ENCODE measurements at places on chromosomes 3 and 15. TPM values are rescaled to one million over a fixed set of nuclear protein-coding genes. Genes with fewer than 3 reads are reported as not detected.

- DNase-seq = no peak
Observed at GRCh38 chr3:64728994-64729393, 41.2 kb upstream of the ADAMTS9 start.

- no peak for DNase-seq
Observed at GRCh38 chr3:46297658-46298423, 55.6 kb downstream of the CCR3 start.

DNA sequence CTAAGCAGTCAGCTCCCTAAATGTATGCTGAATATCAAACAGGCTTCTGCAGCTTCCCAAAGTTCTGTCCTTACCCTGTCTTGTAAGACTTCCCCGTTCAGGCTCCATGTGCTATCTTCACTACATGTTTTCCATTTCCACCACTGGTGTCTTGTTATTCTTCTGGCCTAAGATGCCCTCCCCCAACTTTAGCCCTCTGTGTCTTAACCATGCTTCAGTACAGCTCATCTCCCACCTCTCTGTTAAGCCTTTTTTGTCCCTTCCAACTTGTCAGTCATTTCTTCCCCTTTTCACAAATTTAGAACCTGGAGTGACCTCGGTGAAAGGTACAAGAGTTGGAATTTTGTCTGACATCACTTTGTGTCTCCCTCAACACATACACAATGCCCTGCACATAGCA lies 151.7 kb upstream of the TBL1XR1 start:
- no peak for DNase-seq

DNA sequence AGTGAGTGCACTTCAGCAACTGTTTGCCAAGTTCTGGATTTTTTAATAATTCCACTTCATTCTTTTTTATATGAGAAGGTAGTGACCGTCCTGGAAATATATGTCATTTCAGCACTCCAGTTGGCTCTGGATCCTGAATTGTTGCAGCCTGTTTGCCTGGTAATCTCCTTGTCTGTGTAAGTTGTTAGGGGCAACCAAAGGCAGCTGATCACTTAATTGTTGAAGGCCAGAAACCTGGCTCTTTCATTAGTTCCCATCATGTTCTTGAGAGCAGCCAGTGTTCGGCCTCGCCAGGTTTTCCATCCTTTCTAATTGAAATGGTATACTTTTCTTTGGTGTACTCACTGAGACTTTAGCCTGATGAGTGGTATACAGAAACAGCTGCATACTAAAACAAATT lies 168.6 kb downstream of the SOX2 start:
- no peak for DNase-seq

DNA sequence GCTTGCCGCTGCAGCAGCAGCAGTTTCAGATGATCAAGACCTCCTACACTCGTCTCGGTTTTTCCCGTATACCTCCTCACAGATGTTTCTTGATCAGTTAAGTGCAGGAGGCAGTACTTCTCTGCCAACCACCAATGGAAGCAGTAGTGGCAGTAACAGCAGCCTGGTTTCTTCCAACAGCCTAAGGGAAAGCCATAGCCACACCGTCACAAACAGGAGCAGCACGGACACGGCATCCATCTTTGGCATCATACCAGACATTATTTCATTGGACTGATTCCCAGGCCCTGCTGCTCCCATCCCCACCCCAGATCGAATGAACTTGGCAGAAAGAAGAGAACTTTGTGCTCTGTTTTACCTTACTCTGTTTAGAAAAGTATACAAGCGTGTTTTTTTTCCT lies 17.6 kb downstream of the CALML4 start:
- DNase-seq = no peak

GRCh38 chr3:81352867-81353266 lies 408.6 kb downstream of the GBE1 start:
- DNase-seq = no peak

The ATP13A5 gene
- not detected for polyA plus RNA-seq

DNA sequence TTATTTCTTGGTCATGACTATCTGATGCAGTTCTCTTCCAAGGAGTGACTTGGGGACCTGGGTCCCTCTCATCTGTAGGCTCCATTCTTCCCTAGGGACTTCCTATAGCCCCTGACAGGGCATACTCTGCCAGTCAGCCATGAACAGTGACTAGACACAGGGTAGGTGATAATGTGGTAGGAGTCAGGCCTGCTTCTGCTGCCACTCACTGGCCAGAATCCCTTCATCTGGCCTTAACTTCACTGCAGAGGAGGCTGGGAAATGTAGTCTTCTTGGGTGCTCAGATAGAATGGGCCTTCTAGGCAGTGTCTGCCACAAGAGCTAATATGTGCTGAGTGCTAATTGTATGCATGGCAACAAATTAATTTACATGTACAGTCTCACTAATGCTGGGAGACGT lies 84.5 kb downstream of the CACNA2D3 start:
- DNase-seq = no peak

The ZNF860 gene
- not detected for polyA plus RNA-seq

DNA sequence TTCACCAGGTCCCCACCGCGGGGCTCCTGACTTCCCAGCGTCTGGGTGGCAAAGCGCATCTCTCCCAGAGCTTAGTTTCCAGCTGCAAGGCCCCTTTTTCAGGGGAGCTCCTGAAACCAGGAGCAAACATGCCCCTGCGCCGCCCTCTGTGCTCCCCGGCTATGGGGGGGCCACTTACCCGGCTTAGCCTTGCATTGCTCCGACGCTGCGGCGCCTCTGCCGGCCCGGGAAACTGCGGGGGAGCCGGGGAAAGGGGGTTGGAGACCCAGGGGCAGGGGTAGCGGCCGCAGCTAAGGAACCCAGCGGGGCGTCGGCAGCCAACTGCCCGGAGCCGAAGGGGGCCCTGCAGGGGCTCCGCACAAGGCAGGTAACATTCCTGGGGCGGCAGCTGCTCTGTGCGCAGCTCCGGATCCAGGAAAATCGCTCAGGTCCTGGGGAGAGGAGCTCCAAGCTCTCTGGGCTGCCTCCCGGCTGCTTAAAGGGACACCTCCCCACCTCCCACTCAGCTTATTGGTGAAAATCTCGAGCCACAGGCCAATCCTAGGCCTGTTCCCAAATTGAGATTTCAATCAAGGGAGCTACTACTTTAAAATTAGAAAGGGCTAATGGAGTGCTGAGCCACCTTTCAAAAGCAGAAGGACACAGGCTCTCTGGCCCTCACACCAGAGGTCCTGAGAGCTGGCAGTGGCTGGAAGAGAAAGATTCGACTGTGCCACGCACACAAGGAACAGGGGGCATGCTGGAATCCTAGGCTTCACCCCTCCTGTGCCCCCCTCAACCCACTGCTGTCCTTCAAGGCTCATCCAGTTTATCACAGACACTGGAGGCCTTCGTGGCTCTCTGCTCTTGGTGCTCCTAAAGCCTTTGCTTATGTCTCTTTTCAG lies 42.7 kb upstream of the PRICKLE2 start:
- DNase-seq = no peak

- DNase-seq = no peak
Observed at GRCh38 chr15:73919706-73920105, 6.6 kb upstream of the LOXL1 start.

The DTX3L gene
- polyA plus RNA-seq = 31.2 TPM

DNA sequence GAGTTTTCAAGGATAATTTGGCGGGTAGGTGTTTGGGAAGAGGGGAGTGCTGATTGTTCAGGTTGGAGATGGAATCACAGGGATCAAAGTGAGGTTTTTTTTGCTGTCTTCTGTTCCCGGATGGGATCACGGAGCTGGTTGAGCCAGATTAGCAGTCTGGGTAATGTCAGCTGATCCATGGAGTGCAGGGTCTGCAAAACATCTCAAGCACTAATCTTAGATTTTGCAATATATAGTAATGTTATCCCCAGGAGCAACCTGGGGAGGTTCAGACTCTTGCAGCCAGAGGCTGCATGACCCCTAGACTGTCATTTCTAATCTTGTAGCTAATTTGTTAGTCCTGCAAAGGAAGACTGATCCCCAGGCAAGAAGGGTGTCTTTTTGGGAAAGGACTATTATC lies 354.1 kb upstream of the SGO1 start:
- no peak for DNase-seq

- DNase-seq = no peak
Observed at GRCh38 chr3:182370949-182371348, 422.4 kb upstream of the ATP11B start.

DNA sequence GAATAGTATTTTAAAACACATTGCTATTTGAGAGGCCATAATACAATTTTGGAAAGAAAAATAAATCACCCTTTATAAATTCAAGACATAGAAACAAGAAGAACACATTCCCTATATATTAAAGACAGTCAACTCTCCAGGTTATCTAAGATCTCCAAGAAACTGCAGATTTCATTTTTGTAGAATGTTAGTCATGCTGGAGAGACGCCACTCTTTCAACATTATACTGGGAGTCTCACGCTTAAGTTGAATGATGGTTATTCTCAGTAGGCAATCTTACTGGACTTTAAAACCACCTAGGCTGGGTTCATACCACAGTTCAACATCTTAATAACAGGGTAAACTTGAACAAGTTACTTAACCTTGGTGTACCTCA lies 3.6 kb upstream of the CHRM5 start:
- DNase-seq = no peak

DNA sequence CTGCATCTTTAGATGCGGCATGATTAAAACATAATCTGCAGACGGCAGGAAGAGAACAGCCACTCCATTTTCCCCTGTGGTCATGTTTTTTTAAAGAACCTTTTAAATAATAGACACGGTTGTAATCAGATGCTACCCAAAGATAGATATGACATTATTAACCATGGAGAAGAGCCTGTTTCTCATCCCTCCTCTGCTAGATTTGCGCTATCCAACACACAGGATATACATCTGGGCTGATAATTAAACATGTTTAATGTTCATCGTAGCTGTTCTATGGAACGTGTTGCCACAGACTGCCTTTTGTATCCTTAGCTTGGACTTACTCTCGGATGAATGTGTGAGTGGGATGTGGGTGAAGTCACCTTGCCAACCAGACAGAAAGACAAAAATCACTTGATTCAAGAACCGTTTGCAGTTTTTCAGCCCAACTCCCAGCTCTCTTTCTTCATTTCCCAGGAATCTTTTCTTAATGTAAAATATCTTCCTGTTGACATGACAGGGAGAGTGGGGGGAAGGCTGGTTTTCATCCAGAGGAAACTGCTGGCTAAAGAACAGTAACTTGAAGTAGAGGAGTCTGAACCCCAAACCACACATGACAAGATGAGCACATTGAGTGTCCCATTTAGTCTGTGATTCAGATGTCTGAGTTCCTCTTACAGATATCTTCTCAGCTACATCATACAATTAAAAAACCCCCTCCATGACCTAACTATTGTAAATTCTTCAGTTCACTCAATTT lies 118.6 kb upstream of the PRICKLE2 start:
- DNase-seq = no peak

DNA sequence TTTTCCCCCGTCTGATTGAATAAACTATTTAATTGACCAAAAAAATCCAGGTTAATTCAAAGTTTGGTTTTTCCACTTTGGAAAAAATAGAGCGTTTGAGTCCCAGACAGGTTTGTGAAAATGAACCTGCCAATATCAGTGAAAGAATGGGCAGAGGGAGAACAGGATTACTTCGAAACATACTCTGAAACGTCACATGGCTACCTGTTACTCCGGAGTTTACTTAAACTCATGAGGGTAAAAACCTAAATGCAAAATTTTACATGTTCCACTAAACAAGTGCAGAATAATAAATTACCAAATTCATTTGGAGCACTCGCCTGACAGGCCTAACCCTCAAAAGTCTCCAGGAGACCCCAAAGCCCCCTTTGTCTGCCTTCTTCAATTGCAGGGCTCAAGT lies 419.9 kb downstream of the MECOM start:
- no peak for DNase-seq

DNA sequence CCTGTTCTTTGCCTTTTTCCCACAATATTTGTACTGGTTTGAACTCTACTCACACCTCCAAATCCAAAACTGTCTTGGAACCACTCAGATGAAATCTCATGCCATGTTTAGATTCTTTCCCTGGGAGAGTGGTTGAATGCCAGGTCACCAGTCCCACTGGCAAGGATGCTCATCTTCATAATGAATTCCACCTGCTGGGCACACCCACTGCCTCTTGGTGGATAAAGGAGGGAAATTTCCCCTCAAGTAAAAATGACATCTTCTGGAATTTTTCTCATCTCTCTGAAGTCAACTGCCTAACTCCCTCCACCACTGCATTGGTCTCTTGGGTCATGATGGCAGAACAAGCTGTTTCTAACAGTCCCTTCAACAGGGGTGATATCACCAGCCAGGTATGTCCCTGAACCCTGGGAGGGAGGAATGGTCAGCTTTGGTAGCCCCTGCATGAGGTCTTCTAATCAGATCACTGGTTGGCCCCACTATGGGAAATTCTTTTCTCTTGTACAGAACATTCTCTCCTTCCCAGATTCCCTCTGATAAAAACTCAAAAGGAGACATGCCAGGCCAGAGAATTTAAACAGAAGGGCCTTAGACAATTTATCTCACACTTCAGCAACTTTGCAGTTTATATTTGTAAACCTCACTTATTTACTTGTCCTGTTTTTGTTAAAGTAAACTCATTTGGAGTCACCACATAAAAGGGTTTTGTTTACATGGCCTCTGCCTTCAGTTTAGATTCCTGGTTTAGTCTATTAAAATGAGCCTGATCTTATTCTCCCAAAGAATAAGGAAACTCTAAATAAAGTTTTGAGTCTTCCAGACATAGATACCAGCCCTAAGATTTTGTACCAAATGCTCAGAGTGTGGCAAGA lies 143.4 kb downstream of the WNT5A start:
- DNase-seq = no peak

The TPRA1 gene
- 33.8 TPM for polyA plus RNA-seq

The GNAT1 gene
- polyA plus RNA-seq = not detected

DNA sequence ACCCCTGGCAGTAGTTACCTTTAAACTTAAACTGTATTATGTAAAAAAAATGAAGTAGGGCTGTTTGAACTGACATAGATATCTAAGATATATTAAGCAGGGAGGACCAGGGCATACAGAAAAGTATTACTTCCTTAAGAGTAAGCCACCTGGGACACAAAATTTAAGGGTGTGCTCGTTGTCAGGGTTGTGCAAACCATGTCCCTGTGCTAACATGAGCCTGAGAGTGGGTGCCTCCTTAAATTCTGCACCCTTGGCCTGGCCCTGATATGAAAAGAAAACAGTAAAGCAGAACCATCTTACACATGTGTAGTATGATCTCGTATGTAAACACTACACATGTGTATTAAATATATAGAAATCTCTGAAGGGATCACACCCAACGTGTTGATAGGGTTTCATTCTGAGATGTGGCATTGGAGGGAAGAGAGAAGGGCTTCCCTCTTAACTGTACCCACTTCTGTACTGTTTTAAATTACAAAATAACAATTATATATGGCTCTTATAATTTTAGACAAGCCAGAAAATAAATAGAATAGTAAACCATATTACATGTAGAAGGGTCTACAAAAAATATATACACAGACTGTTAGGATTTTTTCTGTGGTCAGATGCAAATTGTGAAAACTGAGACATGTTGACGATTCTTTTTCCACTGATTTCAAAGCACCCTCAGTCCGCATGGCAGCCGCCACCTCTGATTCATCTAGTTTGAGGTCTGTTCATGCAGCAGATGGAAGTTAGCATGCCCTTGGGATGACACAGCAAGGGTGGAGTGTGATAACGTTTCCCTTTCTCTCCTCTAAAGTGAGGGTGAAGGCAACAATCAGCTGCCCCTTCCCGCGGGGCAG lies 400.8 kb upstream of the PROK2 start:
- no peak for DNase-seq
